Stimulated activated CD4-positive, alpha-beta T cell treated with anti-CD3 and anti-CD28 coated beads, Interleukin-2, amount 100 ng/mL, for 48 hours (primary cell): ENCODE measurements at places on chromosomes 16 and 17.

DNA sequence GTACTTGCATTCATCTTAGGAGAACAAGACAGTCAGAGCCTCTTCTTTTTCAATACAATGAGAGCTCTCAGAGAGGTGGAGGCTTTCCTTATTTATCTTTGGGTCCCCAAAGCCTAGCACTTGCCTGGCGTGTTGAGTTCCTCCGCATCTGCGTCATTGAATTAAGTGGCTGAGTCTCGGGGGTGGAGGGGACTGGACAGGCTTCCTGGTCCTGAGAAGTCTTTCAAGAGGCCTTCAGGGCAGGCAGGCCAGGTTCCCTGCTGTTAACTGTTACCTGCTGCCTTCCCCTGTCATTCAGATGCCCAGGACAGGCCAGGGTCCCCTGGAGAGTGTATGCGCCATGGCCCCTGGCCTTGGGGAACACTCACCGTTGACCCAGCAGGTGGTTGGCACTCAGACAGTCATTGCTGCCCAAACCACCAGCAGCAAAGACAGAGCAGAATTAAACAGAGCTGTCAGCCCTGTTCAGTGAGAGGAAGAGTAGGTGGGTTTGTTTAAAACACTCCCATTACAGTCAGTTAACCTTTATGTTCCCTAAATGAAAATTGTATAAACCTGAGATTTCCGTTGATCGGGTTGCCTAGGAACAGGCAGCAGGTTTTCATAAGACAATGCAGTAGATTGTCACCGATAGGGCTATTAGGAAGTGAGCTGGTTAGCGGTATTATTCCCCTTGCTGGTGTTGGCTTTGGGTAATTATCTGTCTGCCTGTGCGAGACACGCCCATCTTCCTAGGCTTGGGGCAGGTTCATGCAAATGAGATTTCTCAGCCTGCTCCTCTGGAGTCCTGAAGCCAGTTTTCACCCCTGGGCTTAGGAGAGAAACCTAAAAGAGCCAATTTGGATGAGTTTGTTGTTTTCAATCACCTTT, 132.7 kb downstream of the CCDC182 start:
- no peak for DNase-seq

GRCh38 chr16:85970738-85971137, 71.8 kb downstream of the IRF8 start:
- no peak for DNase-seq

GRCh38 chr17:52106638-52107261, 51.8 kb downstream of the CA10 start:
- DNase-seq, result peak; percentile 42

- DNase-seq, result no peak
These were observed 8.1 kb downstream of the AMZ2 start for GRCh38 chr17:68255731-68256538.

DNA sequence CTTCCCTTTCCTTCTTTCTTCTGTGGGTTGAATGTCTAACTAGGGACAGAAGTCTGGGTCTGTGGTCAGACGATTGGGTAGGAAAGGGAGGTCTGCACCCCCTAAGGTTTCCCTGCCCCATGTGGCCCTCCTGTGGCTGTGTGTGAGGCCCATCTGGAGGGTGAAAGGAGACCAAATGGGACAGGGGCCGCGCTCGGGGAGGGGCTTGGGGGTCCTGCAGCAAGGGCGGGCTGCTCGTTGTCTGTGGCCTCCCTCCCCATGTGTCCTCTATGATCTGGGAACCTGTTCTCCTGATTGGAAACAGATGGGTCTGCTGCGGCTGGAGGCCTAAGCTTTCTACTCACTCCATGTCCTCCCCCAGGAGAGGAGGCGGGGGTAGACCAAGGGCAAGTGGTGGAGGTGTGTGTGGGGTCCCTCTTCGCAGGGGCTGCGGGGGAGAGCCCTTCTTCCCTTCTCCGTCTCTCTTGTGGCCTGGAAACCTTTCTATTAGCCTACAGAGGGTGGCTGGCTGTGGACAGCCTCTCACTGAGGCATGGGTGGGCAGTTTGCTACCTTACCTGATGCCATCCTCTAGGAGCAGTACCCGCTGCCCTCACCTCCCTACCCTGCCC, 18.6 kb downstream of the IGFBP4 start:
- DNase-seq, result no peak

DNA sequence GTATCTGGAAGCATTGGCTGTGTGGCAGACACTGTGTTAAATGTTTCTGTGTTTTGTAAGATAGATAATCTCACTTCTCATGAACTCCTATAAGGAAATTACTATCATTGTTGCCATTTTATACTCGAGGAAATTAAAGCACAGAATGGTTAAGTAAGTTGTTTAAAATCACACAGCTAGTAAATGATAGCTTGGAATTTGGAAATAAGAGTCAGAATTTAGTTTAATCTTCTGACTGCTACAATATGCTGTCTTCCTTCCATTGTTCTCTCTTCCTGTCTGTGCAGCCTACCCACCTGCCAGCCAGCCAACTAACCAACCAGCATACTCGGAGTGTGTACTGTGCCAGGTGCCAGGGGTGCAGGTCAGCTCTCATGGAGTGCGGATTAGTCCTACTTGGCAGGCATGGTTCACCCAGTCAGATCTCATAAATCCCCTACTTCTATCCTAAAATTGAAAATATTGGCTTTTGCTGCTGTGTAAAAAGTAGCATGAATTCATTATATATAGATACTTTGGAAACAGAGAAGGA, 79.9 kb upstream of the LGALS9 start:
- DNase-seq, result no peak
